ENCODE measurements at places on chromosomes 2 and 18.

DNA sequence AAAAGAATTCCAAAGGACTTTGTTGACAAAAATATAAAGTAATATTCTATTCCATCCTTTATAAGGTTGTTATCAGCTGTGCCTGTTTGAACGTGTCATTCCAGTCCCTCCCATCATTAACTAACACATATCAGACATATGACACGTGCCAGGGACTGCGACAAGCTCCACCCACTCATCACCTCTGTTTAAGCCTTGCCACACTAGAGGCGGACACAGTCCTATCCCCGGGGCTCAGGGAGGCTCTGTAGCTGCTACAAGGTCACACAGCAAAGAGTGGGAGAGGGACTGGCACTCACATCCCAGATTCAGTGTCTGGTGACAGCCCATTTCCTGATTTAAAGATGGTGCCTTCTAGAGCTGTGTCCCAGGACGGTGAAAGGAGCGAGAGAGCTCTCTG is 30.0 kb downstream of the TBC1D8 start:
- DNase-seq = no peak

GRCh38 chr2:99552529-99552928 is 62.7 kb upstream of the REV1 start:
- no peak for DNase-seq

GRCh38 chr2:42446503-42447271 is 47.1 kb downstream of the KCNG3 start:
- DNase-seq = no peak

DNA sequence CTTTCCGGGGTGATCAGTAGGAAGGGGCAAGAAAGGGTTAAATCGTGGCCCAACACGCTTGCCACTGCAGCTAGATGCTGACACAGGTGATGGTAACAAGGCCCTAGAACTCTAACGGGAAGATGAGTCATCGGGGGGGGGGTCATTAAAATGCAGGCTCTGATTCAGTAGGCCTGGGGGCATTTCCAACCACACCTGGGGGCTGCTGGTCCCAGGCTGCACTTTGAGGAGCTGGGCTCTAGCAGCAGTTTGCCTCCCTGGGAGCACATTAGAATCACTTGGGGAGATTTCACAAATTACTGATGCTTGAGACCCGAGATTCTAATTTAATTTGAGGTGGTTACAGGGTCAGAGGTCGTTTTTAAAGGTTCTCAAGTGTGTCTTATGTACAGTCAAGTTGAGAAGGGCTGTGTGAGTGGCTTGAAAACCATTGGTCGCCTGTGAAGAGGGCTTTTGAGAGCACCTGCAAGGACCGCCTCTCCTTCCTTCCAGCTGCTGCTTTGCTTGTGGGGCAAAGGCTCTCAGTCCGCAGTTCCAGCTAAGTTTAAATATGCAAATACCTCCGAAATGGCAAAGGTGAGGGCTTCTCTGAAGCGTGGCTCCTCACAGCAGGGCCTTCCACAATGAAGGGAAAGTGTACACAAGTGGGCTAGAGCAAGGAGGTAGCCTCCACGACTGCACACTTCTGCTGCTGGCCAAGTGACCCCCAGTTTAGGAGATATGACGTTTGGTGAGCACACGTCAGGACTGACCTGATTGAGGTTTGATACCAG is 128.0 kb upstream of the MSH6 start:
- DNase-seq = no peak

DNA sequence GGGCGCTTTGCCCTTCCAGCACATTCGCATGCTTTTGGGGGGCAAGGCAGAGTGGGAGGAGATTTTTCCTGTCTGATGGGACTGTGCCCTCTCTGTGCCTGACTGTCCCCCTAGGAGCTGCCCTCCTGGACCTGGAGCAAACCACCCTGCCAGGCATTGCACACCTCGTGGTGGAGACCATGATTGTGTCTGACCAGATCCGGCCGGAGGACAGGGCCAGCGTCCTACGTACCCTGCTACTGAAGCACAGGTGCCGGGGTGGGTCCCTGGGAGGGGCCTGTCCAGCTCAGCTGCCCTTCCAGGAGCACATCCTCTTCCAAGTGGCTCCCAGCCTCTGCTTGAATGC is 5.3 kb downstream of the SLC4A3 start:
- DNase-seq = peak; percentile 11

- no peak for DNase-seq
These were observed 25.5 kb downstream of the TMEM247 start for GRCh38 chr2:46504685-46505471.

GRCh38 chr2:112626604-112627059 is 19.1 kb upstream of the SLC20A1 start:
- DNase-seq = peak; percentile 53

- DNase-seq = no peak
These were observed 30.7 kb downstream of the XRCC5 start for GRCh38 chr2:216139884-216140283.

- no peak for DNase-seq
These were observed 30.1 kb upstream of the ZNF516 start for GRCh38 chr18:76524900-76525698.

DNA sequence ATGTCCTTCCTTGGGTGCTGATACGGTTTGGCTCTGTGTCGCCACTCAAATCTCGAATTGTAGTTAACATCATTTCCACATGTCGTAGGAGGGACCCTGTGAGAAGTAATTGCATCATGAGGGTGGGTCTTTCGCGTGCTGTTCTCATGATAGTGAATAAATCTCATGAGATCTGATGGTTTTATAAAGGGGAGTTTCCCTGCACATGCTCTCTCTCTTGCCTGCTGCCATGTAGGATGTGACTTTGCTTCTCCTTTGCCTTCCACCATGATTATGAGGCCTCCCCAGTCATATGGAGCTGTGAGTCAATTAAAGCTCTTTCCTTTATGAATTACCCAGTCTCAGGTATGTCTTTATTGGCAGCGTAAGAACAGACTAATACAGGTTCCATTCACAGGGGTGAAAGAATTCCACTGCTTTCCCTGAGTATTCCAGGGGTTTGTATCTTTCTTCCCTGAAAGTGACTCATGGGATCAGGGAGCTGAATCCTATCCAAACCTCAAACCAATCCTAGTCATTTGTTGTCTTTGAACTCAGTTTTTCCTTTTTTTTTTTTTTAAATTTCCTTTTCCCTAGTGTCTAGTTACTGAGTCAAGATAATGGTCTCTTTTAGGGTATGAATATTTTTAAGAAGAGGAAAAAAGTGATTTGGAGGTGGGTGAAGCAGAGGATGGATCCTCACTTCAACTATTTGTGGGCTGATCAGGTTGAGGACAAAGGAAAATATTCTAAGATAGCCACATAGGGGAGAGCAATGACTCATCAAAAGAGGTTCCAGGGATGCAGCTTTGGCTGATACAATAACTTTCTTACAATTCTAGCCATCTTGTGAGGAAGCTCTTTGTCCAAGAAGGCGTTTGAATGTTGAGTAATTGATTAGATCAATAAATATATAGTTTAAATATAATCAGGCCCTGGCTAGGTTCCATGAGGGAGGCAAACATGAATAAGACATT is 19.5 kb upstream of the KCNE4 start:
- DNase-seq = no peak

DNA sequence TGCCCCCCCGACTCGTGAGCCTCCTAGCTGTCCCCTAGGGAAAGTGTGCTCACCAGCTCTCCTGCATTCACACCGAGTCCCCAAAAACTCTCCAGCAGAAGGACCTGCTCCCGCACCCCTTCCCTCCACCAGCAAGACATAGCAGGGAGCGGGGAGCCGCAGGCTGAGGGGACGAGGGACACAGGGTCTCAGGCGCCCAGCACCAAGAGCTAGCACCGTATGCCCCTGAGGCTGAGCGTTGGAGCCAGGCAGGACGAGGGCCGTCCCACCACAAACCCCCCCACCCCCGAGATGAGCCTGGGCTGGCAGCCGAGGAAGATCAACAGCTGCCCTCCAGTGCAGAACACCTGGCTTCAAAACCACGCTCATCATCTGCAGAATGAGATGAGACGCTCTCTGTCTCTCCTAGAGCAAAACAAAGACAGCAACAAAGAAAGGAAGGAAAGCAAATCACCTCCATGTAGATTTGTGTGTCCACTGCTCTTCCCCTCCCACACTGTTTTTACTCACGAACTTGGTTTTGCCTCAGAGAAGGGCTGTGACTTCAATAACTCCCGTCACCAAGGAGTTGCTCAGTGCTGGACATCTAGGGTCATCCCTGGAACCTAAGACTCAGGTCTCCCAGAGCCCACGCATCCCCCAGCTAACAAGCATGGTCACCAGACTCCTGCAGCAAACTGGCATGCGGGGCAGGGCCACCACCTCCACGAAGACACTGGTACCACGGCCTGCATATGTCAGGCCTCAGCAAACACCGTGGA is 39.7 kb upstream of the SALL3 start:
- DNase-seq = no peak

DNA sequence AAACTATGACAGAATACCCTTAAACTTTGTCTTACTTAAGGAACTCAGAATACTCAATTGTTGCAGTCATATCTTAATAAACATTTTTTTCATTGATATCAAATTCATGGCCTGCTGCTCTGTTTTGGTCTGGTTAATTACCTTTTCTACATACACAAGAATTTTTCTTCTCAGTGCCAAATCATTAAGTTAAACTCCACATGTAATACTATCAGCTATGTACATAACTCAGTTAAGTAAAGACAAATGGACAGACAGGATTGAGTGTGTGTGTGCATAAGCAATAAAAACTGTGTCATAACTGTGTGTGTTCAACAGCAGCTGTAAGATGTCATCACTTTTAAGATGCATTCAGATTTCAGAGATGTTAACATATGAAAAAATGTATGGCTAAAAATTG is 34.4 kb downstream of the VRK2 start:
- DNase-seq = no peak

DNA sequence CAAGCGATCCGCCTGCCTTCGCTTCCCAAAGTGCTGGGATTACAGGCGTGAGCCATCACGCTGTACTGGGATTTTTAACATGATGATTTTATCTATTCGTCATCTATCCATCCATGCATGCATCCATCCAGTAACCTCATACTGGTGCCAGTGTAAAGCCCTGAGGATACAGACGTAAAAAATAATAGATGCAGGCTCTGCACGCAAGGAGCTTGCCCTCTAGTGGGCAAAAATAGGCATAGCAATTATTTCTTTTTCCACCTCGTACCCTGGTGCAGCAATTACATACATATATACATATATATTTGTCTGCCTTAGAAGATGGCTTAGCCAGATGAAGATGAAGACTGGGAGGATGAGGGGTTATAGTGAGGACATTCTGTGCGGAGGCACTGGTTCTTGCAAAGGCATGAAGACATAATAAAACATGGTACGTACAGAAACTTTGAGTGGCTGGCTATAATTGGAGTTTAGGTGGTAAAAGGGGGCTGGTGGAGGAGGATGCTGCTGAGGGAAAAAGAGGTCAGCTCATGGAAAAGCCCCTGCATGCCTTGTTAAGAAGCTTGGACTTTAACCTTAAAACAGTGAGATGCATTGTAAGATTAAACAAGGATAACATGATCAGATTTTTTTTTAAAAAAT is 19.6 kb upstream of the RPIA start:
- DNase-seq = no peak

Data from D721Med (cell line).